T-helper 17 cell (primary cell): ENCODE measurements at places on chromosomes 12 and 14. TPM values are rescaled to one million over a fixed set of nuclear protein-coding genes. Genes with fewer than 3 reads are reported as not detected.

The PTCSC3 gene
- not detected for total RNA-seq

The PPM1A gene
- 111 TPM for total RNA-seq

The KLHL33 gene
- 0.39 TPM for total RNA-seq

The CLEC2B gene
- total RNA-seq, result 59.9 TPM

The AGAP2 gene
- total RNA-seq, result 57.6 TPM

The DPY19L2 gene
- total RNA-seq, result 2.0 TPM

The RFX4 gene
- not detected for total RNA-seq

The SLC41A2 gene
- total RNA-seq, result 2.9 TPM

The GPD1 gene
- 0.77 TPM for total RNA-seq

The KRT78 gene
- not detected for total RNA-seq

The SYNE3 gene
- total RNA-seq, result 64.8 TPM

The VCPKMT gene
- 26.3 TPM for total RNA-seq

The PYM1 gene
- total RNA-seq, result 21.9 TPM

The KMT2D gene
- 139 TPM for total RNA-seq

The PIK3C2G gene
- total RNA-seq, result not detected

The FBXO21 gene
- total RNA-seq, result 65.5 TPM

The GZMH gene
- not detected for total RNA-seq

The POLE2 gene
- total RNA-seq, result 1.0 TPM

The COL2A1 gene
- not detected for total RNA-seq

The SP7 gene
- not detected for total RNA-seq

The BMAL2 gene
- total RNA-seq, result 2.0 TPM

The MORN3 gene
- total RNA-seq, result 9.5 TPM

The C12orf54 gene
- not detected for total RNA-seq

The MUCL1 gene
- total RNA-seq, result not detected

The LGR5 gene
- total RNA-seq, result not detected

The PPP1R13B gene
- total RNA-seq, result 18.2 TPM

The LTBP2 gene
- total RNA-seq, result 0.57 TPM

The MYO1H gene
- not detected for total RNA-seq

The BEST3 gene
- not detected for total RNA-seq

The CNTN1 gene
- total RNA-seq, result not detected
